ENCODE measurements at places on chromosomes 7 and 10.

DNA sequence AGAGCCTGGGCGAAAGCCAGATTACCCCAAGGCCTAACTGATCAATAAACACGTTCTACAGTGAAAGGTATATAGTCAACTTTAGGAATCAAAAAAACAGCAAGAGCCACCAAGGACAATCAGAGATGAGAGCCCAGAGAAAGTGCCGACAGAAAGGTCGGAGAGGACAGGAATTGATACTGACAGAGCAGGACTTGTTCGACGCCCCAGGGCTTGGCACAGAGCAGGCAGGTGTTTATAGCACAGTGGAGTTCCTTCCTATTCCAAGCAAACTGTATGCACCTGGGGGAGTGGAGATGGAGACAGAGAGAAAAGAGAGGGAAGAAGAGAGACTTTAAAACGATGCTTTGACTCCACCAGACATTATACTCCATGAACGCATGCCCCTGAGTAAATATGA lies 39.5 kb downstream of the PPP1R3C start:
- DNase-seq = no peak

- no peak for DNase-seq
These were observed 201.4 kb downstream of the PTEN start for GRCh38 chr10:88064608-88065382.

DNA sequence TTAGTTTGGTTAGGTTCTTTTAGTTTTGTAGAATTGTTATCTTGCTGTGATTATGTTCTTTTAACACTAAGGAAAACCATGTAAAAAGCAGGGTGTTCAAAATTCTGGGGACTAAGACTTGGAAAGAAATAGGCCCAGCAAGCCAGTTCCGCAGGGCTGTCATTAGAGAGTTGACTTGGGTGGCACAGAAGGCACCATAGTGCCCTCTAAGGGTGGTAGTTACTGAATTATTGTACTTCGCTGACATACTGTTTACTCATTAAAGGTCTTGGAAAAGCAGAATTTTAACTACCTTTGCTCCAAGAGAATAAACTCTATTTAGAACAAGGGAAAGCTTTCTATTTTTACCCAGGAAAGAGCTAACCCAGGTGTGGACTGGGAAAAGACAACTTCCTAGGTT lies 86.5 kb downstream of the OTUD1 start:
- DNase-seq = no peak

DNA sequence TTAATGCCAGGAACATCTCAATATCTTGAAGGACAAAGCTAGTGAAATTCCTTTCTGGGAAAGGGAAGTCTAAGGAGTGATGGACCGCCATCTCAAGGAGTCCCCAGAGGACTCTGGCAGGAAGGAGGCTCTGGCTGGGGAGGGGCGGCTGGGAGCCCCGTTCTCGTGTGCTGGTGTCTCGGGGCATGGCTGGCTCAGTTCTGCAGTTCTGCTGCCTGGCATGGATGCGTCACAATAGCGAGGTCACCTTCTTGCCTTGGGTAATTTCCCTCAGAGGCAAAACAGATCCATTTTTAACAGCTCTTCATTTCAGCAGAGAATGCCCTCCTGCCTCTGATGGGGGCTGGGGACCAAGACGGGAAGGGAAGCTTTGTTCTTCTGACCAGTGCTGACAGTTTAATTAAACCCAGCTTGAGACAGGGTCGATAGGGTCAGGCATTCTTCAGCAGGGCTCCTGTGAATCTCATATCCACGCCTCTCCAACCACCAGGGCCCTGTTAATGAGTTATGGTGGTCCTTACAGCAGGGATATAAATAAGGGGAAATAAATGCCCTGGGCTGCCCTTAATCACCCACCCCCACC lies 35.7 kb downstream of the SLIT1 start:
- DNase-seq = no peak

- peak; percentile 75 for DNase-seq
These were observed at the start of gene RADIL for GRCh38 chr7:4883372-4884144. RADIL (minus strand) TSS chr7:4883716; CDS start chr7:4878139, 5,577 bp downstream.

GRCh38 chr7:117830422-117830954 lies 42.8 kb downstream of the CTTNBP2 start:
- no peak for DNase-seq

GRCh38 chr7:152115021-152115718 lies 89.7 kb downstream of the GALNT11 start:
- no peak for DNase-seq

- no peak for DNase-seq
These were observed 241.5 kb downstream of the WDR37 start for GRCh38 chr10:1297566-1298301.

- DNase-seq = no peak
These were observed 18.6 kb downstream of the INA start for GRCh38 chr10:103295374-103296015.

DNA sequence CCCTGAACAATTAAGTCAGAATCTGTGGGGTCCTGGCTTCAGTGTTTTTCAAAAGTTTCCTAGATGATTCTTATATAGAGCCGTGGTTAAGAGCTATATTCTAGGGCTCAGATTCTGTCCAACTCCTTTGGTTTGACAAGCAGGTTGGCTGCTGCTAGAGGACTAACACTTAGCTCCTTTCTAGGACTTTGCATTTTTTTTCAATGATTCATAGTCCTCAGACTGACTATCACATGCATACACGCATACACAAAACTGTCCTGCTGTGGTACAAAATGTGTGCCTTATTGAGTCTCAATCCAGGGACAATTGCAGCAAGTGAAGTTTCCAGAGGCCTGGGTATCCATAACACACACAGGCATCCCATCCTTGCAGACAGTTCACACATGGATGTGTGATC lies 392.0 kb downstream of the NRG3 start:
- no peak for DNase-seq

- no peak for DNase-seq
These were observed 116.3 kb upstream of the PPP2R2D start for GRCh38 chr10:131784363-131785120.

GRCh38 chr10:22643775-22644174 lies 70.6 kb downstream of the PIP4K2A start:
- no peak for DNase-seq

- DNase-seq = no peak
These were observed 41.3 kb downstream of the LRMDA start for GRCh38 chr10:75472685-75473084.

GRCh38 chr7:28808796-28809533 lies 149.2 kb downstream of the TRIL start:
- DNase-seq = no peak

- DNase-seq = no peak
These were observed 917.8 kb upstream of the ZNF722 start for GRCh38 chr7:63080831-63081230.

DNA sequence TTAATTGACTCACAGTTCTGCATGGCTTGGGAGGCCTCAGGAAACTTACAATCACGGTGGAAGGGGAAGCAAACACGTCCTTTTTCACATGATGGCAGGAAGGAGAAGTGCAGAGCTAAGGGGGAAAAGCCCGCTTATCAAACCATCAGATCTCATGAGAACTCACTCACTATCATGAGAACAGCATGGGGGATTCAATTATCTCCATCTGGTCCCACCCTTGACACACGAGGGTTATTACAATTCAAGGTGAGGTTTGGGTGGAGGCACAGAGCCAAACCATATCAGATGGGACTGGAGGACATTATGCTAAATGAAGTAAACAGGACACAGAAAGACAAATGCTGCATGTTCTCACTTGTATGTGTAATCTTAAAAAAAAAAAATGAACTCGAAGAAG lies 141.4 kb upstream of the HABP2 start:
- no peak for DNase-seq

GRCh38 chr10:34141032-34141680 lies 673.9 kb downstream of the PARD3 start:
- no peak for DNase-seq

- DNase-seq = no peak
These were observed 128.2 kb downstream of the SPAG6 start for GRCh38 chr10:22473459-22473858.

DNA sequence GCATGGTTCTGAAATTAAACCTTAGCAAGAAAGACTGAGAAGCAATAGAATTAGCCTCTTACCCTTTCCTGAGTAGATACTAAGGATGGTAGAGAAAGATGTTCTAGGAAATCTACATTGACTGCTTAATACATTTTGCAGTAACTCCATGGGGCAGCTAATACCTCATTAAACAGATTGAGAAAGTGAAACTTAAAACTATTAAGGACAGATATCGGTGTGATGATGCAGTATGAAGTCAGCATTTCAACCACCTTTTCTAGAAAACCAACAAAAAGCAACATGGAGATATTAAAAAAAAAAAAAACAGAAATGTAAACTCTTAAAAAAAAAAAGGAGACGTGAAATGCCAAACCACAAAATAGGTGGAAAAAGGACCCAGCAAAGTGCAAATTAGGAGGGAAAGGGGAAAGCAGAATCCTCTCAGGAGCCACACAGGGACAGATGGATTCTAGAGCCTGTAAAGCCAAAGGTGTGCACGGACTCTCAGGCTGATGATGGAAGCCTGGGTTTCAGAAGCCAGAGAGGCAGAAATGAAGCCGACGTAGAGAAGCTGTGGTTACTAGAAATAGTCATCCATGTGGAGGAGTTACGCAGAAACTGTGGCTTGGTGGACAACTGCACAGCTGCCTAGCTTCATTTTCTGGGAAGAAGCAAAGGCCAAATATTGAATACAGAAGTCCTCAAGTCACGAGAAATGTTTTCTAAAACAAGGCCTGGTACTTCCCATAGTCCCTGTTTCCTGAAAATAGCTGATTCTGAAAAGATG lies 38.1 kb upstream of the GPR141 start:
- no peak for DNase-seq

DNA sequence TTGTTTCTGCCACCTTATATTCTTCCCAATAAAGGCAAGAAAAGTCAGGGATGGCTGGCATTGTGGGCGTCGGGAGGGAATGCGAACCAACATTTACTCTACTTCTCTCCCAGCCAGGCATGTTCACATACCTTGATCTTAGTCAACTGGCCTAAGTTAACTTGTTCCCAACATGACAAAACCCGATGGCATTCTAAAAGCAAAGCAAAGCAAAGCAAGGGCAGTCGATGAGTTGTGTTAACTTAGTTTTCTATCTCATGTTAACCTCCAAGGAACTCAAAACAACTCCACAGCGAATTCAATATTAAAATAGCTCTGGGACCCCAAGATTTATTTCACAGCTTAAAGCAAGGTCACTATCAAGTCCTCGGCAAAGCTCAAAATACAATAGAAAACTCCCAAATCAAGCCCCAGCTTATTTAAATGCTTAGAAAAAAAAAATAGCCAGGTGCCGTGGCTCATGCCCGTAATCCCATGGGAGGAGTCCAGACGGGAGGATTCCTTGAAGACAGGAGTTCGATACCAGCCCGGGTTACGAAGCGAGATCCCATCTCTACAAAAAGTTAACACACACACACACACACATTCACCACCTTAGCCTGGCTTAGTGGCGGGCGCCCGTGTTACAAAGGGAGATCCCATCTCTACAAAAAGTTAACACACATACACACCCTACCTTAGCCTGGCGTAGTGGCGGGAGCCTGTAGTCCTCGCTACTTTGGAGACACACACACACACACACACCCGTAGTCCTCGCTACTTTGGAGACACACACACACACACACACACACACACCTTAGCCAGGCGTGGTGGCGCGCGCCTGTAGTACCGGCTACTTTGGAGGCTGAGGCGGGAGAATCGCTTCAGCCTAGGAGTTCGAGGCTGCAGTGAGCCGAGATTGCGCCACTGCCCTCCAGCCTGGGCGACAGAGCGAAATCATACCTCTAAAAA lies 901 bp upstream of the CCNY start:
- DNase-seq = peak; percentile 17

DNA sequence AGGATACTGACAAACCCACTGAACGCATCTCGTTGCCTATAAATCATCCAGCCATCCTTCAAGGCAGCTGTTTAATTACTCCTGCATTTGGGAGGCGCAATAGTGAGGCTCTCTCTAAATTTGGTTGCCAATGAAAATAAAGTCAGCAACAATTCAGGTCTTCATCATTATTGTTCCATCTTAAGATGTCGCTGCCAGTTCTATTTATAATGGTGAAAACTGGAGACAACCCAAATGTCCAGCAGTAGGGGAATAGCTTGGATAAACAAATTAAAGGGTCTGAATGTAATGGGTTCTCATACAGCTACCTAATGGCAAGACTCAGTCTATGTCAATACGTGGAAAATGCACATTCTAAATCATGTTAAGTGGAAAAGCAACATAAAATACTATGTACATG lies 120.1 kb upstream of the PLXNA4 start:
- DNase-seq = no peak

DNA sequence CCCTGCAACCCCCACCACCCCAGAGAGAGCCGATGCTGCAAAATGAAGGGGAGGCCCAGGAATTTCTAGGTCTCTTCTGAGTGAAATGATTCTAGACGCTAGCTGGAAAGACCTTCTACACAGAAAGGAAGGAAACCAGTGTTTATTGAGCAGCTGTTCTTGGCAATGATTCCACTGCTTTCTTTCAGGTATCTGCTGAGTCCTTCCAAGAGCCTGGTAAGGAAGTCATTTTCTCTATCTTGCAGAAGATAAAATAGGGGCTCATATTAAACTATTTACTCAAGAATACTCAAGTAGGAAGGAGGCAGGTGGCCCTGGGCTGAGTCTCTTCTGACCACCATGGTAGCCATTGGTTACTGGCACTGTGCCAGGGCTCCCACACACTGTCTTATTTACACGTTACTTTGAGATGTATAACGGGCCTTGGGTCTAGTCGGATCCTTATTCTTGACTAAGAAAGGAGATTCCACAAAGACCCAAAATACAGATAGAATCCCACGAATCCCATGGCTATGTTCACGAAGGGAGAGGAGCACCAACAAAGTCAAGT lies 112.1 kb downstream of the GALNT11 start:
- no peak for DNase-seq

DNA sequence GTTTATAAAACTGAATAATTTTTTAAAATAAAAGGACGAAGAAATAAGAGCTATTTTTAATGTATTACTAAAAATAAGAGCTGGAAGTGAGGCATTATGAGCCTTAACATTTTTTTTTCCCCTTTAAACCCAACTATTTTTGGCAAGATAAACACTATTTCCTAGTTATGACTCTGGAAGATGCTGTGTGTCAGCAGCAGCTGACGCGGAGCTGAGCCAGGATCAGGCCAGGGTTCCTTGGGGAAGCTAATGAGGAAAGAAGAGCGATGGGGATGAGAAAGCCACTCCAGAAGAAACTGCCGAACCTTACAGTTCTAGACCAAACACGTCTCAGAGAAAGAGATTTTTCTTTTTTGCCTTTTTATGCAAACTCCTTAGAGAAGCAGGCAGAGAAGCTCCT lies 85.9 kb downstream of the USP6NL start:
- no peak for DNase-seq
